ENCODE measurements at places on chromosomes 4 and X.

DNA sequence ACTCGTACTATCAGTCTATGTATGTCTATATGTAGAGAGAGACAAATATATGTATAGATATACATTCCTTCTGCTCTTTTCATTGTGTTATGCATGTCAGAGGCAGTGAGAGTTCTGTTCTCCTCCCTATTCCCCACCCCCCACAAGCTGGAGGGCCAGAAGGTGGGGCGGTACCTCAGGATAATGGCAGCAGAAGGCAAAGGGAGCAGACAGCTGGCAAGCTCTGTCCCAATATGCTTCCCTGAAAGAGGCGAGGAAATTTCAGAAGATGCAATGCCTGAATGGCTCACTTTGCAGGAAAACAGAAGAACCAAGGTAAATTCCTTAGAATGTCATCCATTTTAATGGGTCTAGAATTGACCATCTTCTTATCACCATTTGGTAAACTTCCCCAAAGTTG, 114.4 kb downstream of the NAA11 start:
- no peak for DNase-seq

DNA sequence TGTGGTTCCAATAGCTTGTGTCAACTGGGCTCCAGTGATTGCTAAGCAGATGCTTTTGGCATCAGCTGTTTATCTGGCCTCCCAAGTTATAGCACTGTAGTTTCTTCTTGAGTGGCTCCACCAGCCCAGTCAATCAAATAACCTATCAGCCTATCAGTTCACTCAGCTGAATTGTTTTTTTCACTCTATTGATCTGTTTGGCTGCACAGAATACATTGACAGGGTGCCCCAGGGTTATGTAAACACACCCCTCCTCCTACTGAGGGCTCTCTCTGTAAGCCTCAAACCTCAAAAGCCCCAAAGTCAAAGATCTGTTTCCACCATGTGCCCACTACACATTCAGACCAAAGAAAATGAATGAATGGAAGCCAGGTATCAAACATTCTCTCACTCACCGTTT, 214.0 kb downstream of the HS6ST2 start:
- no peak for DNase-seq

DNA sequence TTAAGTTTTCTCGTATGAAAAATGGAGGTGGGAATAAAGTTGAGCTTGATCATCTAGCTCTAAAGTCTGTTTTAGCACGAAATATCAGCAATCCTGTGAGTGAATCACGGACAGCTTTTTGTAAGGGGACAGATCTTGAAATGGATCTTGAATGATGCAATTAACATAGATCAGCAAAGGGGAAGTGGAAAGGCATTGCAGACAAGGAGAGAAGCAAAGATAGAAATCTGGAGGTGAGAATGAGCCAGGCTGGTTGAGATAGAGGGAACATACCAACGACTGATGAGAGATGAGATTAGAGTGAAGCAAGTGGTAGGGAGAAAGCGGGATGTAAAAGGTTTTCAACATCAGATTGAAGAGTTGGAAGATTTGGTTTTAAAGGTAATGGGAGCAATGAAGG, 4.6 kb upstream of the DGKK start:
- no peak for DNase-seq

- DNase-seq, result peak; percentile 36
Measured at GRCh38 chrX:31483336-31483735, 411.5 kb upstream of the FTHL17 start.

GRCh38 chrX:28582511-28582910, 4.7 kb upstream of the IL1RAPL1 start:
- no peak for DNase-seq

- no peak for DNase-seq
Measured at GRCh38 chr4:145895056-145895455, 43.6 kb downstream of the ZNF827 start.

DNA sequence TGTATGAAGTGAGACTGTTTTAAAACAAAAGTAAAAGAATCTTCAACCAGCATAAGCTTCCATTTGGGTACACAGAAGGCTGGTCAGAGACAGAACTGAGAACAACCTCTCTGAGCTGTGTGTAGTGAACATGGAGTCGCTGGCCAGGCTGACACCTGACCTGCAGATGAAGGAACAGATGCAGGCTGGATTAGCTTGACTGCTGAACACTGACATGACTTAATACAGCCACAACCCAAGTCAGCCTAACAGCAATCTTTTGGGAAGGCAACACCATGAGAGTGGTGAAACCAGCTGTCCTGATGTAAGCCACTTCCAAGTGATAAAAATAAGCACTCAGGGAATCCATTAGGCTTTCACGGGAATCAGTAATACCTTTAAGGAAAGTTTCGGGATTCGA, 10.1 kb downstream of the SCARB2 start:
- DNase-seq, result no peak

DNA sequence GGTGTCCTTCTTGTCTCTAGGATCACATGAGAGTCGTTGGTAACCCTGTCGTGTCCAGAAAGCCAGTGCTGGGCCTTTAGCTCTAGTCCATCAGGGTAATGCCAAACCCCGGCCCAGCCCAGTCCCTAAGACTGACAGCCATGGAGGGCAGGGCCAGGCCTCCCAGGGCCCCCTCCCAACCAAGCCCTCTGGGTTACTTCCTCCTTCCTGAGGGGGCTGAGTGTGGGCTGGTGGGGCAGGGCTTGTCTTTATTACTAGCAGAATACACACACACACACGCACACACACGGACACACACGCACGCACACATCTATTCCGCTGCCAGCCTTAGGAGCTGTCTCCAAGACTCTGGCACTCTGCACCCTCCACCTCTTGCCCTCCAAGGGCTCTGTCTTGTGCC, 35.6 kb upstream of the CDKN2AIP start:
- DNase-seq, result no peak

DNA sequence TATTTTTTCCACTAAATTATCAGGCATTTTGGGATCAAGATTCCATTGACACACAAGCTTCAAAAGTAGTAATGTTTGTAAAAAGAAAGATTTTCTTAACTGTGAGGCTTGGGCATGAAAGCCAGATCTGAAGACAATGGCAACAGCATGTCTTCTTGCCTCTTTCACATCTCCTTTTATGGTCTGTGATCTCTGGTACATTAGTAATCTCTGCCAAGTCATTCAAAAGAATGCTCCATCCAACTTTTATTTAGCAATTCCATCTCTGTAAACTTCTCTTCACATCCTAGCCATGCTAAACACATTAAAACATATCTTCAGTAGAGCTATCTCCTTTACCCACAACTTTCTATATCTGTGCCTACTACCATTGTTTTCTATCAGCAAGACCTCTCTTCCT, 465.4 kb downstream of the FAT4 start:
- DNase-seq, result no peak

- no peak for DNase-seq
Measured at GRCh38 chr4:184100297-184100885, 117.3 kb downstream of the ENPP6 start.

GRCh38 chr4:82097504-82097903, 276.3 kb downstream of the HNRNPD start:
- no peak for DNase-seq

DNA sequence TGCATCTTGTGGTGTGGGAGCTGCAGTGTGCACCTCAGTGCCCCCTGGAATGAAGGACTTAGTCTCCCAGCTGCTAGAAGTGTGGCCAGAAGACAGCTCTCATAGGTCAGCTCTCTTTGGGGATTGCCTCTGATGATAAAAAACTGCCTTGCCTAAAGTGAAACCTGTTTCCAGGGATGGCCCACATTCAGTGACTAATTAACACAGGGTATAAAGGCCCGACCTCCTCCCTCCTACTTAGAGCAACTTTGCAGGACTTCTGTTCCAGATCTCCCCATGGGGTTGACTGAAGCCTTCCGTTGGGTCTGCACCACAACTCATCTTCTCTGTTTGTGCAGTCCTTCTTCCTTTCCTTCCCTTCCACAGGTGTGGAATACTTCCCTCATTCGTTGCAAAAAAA, 53.2 kb downstream of the SPINK2 start:
- DNase-seq, result no peak

DNA sequence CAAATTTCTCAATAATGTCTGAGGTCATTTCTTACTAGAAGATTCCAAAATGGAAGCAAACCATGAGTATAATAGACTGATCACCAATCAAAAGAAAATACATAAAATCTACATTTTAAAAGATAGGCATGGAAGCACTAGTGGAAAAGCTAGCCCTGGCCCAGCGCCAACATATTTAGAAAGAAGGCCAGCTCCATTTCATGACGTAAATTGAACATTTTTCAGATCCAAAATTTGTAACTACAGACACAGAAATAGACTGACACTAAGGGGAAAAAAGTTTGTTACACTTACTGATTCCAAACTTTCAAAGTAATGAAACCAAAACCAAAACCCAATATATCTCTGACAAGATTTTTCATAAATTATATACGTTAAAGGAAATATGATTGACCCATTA, 117.7 kb downstream of the ADAMTS3 start:
- no peak for DNase-seq

GRCh38 chr4:66108898-66109297, 438.6 kb upstream of the EPHA5 start:
- no peak for DNase-seq

- no peak for DNase-seq
Measured at GRCh38 chrX:136598631-136599030, 49.3 kb upstream of the CD40LG start.

- DNase-seq, result no peak
Measured at GRCh38 chr4:138804711-138805110, 210.9 kb upstream of the NOCT start.

- no peak for DNase-seq
Measured at GRCh38 chr4:73798842-73799241, 37.6 kb upstream of the CXCL6 start.

GRCh38 chrX:12463052-12463451, 324.8 kb downstream of the FRMPD4 start:
- DNase-seq, result no peak

DNA sequence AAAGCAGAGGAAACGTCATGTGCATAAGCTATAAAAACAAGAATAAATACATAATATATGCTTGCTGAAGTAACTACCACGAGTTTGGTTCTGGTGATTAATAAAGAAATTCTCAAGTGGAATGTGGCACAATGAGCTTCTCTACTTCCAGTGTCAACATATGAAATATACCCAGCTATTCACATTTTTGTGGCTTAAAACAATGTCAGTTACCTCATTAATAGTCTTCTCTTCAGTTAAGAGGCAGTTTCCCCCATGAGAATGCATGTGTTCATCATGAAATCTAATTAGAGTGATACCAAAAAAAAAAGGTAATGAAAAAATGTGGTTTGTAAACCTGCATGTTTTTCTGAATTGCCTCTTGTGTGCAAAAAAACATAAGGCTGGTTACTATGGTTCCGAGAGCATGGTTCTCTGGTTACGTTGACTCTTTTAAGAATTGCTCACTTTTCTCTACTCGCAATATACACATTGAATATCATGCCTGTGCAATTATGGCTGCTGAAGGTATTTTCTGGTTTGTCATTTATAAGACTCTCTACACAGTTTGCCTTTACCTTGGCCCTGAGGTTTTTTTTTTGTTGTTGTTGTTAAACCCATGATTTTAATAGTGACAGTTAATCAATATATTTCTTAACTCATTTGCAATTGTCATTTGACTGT, 108.2 kb downstream of the PCDH7 start:
- no peak for DNase-seq

DNA sequence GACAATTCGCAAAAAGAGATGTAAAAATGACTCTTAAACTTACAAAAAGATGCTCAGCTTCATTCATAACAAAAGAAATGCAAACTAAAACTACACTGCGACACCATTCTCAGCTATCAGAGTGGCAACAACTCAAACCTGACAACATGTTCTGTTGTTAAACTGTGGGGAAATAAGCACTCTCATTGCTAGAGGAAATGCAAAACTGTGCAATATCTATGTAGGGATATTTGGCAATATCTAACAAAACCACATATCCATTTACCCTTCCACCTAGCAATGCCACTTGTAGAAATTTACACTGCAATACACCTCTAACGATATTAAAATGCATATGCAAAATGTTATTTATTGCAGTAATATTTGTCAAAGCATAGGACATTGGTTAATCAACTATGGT, 78.3 kb upstream of the EGFL6 start:
- no peak for DNase-seq

DNA sequence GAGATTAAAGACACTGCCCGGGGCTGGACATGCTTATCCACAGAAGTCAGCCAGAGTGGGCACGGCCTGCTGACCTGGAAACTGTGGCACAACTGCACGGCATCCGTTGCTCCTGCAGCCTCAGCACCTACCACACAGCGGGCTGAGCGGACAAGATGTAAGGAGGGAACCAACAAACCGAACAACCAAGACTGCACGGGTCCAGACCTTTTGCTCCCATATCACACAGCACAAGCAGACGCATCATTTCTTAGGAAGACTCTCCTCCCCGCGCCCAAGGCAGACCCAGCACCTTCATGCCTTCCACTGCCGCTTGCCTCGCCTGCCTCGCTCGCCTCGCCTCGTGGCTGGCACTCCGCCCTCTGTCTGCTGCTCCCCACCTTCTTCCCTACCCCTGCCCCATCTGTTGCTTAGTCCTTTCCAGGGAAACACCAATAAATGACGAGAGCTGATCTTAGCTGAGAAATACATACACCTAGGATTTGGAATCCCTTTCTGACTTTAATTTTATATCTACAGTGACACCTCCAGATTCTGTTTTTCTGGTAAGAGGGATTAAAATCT, 79.0 kb downstream of the AFAP1 start:
- no peak for DNase-seq

GRCh38 chr4:167509551-167509950, 275.3 kb upstream of the SPOCK3 start:
- no peak for DNase-seq

GRCh38 chr4:4859799-4860599, 534 bp downstream of the MSX1 start:
- DNase-seq, result no peak

GRCh38 chrX:39862963-39863362, 234.8 kb downstream of the BCOR start:
- no peak for DNase-seq

- no peak for DNase-seq
Measured at GRCh38 chr4:150023489-150023888, 54.8 kb upstream of the DCLK2 start.

DNA sequence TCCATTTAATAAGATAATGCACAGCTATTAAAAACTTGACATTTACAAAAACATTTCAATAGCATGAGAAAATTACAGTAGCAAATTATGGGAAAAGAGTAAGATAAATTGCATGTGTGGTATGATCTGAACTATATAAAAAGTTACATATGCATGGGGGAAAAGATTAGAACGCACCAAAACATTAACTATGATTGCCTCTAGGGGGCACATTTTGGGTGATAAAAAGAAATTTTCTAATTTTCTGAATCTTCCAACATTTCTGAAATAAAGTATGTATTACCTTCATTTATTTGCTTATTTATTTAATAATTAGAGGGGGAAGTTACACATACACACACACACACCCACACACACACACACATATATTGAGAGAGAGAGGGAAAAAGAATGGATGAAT, 19.6 kb upstream of the KDM5C start:
- DNase-seq, result no peak

GRCh38 chr4:99720206-99720605, 62.6 kb upstream of the C4orf54 start:
- DNase-seq, result no peak

GRCh38 chr4:163638909-163639308, 144.4 kb downstream of the TMA16 start:
- no peak for DNase-seq

GRCh38 chrX:97551821-97552220, 668.1 kb downstream of the RPA4 start:
- no peak for DNase-seq

- DNase-seq, result no peak
Measured at GRCh38 chrX:97328853-97329390, 445.2 kb downstream of the RPA4 start.

- DNase-seq, result no peak
Measured at GRCh38 chr4:76022031-76022430, 1.3 kb downstream of the CXCL10 start.

- DNase-seq, result no peak
Measured at GRCh38 chr4:89263265-89263664, 44.3 kb downstream of the GPRIN3 start.
